ENCODE measurements at places on chromosomes 1 and 21. TPM values are rescaled to one million over a fixed set of nuclear protein-coding genes. Genes with fewer than 3 reads are reported as not detected.

The PCNX2 gene
- total RNA-seq: 9.4 TPM

The GJC2 gene
- total RNA-seq: 0.37 TPM

The LDLRAD2 gene
- 0.98 TPM for total RNA-seq

The CYP4A22 gene
- total RNA-seq: 0.15 TPM

The B3GALT2 gene
- not detected for total RNA-seq

The MFAP2 gene
- total RNA-seq: 85.2 TPM

The SPRR2A gene
- not detected for total RNA-seq

The CHIA gene
- not detected for total RNA-seq

The USH2A gene
- total RNA-seq: not detected

The FMN2 gene
- total RNA-seq: not detected

The SPATA17 gene
- total RNA-seq: 0.37 TPM

The TNFRSF8 gene
- 0.05 TPM for total RNA-seq

The OR10J1 gene
- not detected for total RNA-seq

The RBP7 gene
- total RNA-seq: not detected

The RXFP4 gene
- not detected for total RNA-seq

The OR2T35 gene
- total RNA-seq: not detected

The SMIM12 gene
- total RNA-seq: 25.4 TPM

The TMEM52 gene
- total RNA-seq: not detected

The CFHR3 gene
- total RNA-seq: 0.31 TPM

The KCNJ15 gene
- 0.44 TPM for total RNA-seq

The TBX19 gene
- 0.44 TPM for total RNA-seq

The DMRTA2 gene
- total RNA-seq: not detected

The ZNF683 gene
- total RNA-seq: not detected

The RIIAD1 gene
- not detected for total RNA-seq

The KCNN3 gene
- total RNA-seq: 0.19 TPM

The CRYAA gene
- total RNA-seq: not detected

The TFAP2E gene
- total RNA-seq: not detected

The TUT4 gene
- total RNA-seq: 14.5 TPM

The HSD17B7 gene
- total RNA-seq: 10.7 TPM

Data from cardiac ventricle fibroblast (primary cell).